ENCODE measurements at places on chromosomes 4 and X.

GRCh38 chrX:101223226-101223625 lies 3.6 kb downstream of the DRP2 start:
- no peak for DNase-seq

DNA sequence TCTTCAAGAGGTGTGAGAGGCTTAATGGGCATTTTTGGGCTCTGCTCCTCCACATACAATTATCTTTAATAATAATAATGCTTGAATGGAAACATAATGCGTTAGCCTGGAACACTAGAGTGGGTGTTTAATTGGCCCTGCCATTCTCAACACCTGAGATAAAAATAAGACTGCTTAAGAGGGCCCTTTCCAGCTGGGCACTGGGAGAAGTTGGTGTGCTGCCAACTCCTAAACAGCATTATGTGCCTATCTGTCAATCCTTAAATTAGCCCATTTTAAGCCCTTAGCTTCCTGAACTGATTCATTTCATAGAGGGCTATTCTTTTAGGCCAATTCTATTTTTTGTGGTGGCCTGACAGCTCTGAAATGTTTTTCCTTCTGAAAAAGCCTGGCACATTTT lies 211.1 kb upstream of the ZIC3 start:
- DNase-seq: no peak

GRCh38 chr4:27176400-27176799 lies 315.8 kb downstream of the STIM2 start:
- DNase-seq: no peak

- no peak for DNase-seq
These were observed 7.8 kb upstream of the XK start for GRCh38 chrX:37677765-37678164.

- no peak for DNase-seq
These were observed 807 bp downstream of the SEL1L3 start for GRCh38 chr4:25861951-25862410.

DNA sequence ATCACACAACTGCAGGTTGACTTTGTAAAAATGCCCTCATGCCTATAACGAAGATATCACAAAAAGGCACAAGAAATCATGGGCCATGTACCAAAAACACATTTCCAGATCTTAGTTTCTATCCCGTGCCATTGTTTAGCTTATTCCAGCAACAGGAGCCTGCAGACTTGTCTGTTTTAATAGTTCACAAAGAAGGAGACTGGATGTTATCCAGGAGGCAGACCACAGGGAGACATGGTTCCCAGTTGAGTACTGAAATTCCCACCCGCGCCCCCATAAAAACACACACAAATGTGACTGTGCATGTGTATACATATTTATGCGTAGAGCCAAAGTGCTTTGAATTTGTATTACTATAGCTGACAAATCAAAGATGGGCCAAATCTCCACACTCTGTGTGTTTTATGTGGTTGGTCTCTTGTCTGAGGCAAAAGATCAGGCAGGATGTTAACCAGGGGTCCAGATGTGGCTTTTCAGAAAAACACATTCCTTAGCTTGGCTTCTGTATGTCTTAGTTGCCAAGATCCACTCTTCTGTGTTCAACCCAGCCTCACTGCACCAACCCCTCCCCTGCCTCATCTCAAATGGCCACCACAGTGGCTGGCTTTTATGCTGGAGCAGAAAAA lies 469.2 kb upstream of the DIPK2B start:
- DNase-seq: no peak

DNA sequence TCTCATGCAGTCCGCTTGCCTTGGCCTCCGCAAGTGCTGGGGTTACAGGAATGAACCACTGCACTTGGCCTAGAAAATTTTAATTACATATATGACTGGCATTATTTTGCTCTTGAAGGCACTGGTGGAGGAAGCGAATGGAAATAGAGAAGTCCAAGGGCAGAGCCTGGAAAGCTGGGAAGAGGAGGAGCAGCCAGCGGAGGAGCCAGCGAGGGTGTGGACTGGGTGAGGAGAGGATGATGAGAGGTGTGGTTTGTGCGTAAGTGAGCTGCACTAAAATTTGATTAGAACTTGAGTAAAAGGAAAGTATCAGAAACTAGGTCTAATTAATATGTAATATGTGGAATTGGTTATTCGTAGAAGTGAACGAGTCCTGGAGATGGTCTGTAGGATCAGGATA lies 13.3 kb downstream of the KIAA0232 start:
- DNase-seq: no peak

- no peak for DNase-seq
These were observed 6.3 kb upstream of the NKX1-1 start for GRCh38 chr4:1412376-1413203.

DNA sequence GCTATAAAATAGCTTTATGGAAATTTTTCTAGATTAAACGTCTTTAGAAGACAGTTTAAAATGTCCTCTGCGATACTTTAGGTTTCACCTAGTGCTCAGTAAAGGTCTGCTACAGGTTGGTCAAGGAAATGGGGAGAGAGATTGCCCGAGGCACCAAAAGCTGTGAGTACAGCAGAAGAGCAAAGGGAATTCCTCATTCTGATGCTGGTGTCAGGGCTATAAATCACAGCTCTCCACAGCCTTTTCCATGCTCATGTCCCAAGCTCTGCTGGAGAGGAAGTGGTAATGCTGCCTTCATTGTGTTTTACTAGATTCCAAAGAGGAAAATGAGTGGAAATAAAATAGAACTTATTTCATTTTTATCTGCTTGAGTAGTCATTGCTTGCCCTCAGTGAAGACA lies 2060.4 kb downstream of the ARAP2 start:
- no peak for DNase-seq

All from sigmoid colon (tissue), 7 donors.